ENCODE measurements at places on chromosomes 5 and 9.

GRCh38 chr5:81787474-81788242 is 36.8 kb upstream of the SSBP2 start:
- DNase-seq: no peak

GRCh38 chr9:28413471-28413870 is 840.2 kb upstream of the C9orf72 start:
- no peak for DNase-seq

DNA sequence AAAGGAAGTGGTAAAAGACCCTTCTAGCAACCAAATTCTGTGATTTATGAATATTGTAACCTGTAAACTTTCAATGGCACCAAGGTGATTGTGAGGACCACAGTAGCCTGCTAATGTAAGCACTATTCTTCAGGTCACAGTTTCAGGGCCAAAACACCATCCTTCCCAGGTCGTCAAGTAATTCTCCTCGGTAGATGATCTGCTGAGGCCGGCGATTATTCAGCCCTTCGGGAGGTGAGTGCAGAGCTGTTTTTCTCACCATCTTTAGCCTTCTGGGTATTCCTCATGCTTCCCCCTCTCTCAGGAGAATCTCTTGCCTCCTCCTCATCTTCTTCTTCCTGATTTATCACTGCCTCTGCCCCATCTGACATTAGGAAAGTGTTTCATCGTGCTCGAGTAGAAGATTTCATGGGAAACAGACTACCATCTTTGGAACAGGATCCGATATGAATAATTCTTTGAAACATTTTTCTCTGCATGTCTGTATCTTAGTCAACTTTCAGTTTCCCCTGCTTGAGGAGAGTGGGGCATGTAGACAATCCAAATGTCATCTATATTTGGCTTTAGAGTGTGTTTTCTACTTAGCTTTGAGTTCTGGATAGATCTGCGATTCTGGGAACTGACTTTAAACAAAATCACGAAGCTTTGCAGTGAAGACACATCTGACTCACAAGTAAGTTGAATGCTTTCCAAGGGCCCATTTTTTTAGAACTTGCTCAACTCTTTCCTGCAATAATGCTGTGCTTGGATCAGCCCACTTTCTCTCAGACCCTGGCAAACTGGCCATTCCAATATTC is 173.9 kb downstream of the AOPEP start:
- no peak for DNase-seq

GRCh38 chr5:158010831-158011230 is 151.9 kb upstream of the CLINT1 start:
- DNase-seq: no peak

GRCh38 chr9:20713172-20713571 is 29.1 kb downstream of the FOCAD start:
- no peak for DNase-seq

DNA sequence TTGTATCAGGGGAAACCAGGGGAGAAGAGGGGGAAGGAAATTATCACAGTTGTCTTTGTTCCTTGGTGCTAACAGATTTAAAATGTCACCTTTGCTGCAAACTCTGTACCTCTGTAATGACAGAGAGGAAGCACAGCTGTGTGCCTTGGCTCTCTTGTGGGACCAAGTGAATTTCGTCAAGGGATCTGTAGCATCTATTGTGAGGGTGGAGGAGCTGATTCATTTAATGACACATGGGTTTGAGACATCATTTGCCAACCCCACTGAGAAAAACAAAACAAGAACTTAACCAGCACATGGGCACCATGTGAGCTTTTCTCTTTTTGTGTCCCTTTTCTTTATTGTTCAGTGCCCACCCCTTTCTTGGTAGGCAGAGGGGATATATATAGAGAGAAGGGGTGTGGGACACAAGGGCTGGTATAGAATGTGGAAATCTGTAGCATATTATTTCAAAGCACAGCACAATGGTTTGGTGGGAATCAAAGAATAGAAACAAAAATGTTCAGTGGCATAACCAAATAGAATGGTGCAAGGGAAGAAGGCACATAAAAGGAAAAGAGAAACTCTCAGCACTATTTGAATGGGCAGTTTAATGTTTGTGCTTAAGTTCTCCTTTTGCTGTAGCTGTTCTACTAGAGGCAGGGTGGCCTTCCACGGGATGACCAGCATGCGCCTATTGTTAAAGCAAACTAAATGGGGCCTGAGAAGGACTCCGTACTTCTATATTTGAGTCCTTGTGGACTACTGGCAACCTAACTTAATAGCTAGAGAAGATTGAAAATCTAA is 63.3 kb downstream of the LIX1 start:
- no peak for DNase-seq

GRCh38 chr9:130260816-130261765 is 4.5 kb upstream of the HMCN2 start:
- DNase-seq: no peak

- DNase-seq: no peak
Observed at GRCh38 chr9:36169708-36170107, 520 bp downstream of the CCIN start.

DNA sequence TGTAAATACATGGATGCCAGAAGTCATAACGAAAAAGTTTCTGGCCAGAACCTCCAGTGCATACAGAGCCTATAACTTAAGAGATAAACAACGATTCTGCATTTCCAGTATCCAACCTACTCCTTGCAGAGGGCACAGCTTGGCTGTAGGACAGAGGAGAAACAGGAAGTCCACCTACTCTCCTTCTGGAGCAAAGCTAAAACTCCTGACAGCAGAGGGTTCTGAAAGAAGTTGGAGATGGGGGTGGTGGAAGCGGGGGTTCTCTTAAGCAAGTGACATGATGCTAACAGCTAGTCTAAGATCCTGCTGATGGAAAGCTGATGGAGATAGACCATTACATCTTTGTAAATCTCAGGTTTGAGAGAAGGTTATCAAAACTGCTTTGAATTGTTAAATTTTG is 35.5 kb upstream of the CTNNAL1 start:
- no peak for DNase-seq

Measured in activated T-helper 1 cell treated with Interleukin-2 at 50 U/mL for 16 hours (primary cell).